ENCODE measurements at places on chromosomes 5 and 9.

GRCh38 chr9:19785230-19785629 lies 3.6 kb downstream of the SLC24A2 start:
- no peak for DNase-seq

DNA sequence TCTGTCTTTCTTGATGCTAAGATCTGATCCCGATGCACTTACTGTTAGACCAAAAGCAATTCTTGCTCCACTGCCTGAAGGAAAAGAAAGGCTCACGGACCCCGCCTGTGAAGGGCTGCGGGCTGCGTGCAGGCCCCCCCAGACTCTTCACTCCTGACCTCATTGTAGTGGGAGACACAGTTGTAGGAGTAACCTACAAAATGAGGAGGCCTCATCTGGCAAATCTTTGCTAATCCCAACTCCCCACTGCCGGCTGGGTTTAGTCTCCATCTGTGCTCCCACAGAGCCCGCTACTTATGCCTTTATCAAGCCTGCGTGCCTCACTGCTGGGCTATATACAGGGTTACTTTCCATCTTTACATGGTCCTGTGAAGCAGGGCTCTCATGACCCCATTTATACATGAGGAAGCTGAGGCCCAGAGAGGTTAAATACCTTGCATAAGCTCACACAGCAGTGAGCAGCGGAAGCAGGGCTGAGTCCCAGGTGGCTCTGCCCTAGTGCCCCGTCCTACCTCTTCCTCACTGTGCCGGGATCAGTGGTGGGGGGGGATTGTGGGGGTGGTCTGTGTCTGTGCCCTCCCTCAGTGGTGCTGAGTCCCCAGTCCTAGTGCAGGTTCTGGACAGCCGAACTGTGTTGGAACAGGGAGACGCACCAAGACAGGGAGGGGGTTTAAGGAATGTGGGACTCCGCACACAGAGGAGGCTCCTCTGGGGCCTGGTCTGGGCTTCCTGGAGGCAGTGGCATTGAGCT lies 43.9 kb upstream of the RNF130 start:
- no peak for DNase-seq

- DNase-seq: no peak
Observed at GRCh38 chr5:154203798-154204578, 13.5 kb downstream of the GALNT10 start.

DNA sequence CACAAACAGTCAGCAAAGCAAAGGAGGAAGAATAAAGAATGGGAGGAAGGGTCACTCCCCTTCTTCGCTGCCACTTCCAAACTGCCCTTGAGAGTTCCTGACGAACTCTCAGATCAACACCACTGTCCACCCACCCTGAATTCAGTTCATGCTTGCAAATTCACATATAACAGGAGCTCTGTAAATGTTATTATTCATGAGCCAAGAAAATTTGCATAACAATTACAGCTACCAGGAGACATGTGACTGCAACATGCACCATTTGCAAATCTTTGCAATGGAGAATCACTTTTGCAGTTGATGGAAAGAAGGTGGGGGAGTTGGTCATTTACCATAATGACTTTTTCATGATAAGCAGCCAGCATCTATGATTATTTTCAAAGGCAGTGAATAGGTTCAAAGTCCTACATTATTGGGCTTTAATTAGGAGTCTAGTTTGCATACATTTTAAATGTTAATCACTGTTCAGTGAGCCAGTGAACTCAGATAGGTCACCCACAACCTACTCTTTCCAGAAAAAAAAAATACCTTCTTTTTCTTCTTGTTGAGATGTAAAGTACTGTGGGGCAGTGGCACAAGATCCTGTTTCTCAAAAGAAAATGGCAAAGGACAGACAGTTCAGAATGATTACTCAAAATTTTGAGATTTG lies 149.7 kb downstream of the CAAP1 start:
- DNase-seq: no peak

- no peak for DNase-seq
Observed at GRCh38 chr9:113477661-113478060, 14.1 kb downstream of the RGS3 start.

GRCh38 chr5:148999741-149000140 lies 63.1 kb downstream of the SH3TC2 start:
- DNase-seq: no peak

DNA sequence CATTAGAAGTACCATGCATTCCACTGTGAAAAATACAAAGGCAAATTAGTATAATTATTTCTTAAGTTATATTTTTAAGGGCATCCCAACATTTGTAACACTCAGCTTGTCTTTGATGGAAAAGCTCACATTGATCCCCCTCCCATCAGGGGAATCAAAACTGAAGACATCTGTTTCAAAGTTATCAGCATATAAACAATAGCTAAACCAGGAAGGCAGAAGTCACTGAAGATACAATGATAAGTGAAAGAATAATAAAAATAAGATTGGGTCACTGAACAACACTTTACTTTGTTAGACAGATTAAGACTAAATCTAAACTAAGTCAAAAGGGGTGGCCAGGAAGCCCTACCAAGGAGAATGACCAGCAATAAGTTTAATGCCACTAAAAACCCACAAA lies 801.9 kb upstream of the ACO1 start:
- no peak for DNase-seq

DNA sequence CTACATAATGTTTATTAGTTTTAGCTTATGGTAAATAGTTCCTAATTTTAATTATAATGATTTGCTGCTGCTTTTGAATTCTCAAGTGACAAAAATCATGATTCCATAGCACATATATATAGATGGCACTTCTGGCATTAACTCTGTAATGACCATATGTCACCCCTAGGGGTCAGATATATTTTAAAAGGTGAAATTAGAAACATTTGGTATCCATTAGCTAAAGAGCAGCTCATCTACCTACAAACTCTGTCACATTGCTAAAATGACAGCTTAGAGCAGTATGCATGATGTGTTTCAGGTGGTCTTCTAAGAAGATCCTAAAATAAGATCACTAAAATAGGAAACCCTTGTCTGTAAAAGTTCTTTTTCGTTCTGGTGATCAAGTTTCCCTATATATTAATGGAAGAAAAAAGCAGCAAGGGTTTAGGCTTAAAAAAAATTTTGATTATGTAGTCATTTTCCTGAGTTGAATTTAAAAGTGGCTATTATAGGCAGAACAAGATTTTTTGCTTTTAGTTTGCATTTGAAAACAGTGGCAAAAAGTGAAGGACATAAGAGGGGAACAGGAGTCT lies 157.7 kb upstream of the POU5F2 start:
- DNase-seq: no peak

DNA sequence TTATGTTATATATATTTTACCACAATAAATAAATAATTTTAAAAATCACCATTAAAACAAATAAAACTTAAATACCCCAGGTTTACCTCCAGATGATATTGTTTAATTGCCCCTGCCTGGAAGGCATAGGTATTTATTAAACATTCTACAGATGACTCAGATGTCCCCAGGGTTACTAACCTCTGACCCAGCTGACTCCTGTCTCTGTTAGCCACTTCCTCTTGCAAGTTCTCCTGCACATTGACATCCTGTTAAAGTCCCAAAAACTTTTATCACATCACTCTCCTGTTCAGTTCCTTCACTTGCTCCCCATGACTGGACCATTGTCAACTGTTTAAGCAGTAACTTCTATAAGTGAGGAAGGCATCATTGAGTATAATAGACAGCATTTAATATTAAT lies 37.0 kb upstream of the RAB3C start:
- DNase-seq: no peak

DNA sequence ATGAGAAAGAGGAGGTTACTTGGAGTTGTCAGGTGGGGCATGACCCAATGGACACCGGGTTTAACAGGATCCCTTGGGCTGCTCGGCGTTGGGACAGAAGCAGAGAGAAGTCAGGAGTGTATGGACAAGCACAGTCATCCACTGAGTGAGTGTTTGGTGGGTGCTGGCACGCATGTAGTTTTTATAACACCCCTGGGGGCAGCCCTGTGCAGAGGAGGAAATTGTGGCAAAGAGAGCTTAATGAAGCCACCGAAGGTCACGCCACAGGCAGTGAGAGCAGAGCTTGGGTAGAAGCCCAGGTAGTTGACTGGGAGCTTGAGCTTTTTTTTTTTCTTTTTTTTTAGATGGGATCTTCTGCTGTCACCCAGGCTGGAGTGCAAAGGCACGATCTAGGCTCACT lies 43.2 kb upstream of the IER5L start:
- DNase-seq: no peak

DNA sequence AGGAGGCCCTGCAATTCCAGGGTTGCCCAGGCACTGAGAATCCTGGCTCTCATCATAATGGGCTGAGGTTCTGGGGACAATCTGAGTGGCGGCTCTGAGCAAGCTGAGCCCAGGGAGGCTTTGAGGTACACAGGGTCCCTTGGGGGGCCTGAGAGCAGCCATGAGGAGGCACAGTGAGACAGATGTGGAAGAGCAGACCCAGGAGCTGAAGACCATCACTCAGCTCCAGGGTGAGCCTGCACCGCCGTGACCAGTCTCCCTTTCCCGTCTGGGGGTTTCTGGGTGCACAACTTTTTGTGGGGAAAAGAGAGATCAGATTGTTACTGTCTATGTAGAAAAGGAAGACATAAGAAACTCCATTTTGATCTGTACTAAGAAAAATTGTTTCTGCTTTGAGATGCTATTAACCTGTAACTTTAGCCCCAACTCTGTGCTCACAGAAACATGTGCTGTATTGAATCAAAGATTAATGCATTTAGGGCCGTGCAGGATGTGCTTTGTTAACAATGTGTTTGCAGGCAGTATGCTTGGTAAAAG lies at the start of gene CCDC183:
Gene CCDC183, plus strand, starts transcription at position 101 of the 537 bp plus-strand sequence. Its CDS starts 60 bp downstream, at position 161.
- no peak for DNase-seq

DNA sequence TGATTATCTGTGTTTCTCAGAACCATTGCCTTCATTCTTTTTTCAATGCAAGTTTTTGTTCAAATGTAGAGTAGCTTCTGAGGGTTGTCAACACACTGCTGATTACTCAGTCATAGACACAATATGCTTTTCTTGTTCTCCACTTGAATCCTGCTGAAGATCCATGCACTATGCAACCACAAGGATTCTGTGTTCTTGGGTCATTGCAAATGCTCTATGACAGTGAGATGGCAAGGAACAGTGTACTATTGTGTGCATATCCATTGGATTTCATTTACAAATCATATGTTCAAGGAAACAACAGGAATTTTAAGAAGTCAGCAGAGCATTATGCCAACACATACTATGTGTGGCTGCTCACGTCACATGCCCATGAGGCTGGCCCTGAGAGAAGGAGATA lies 1590.2 kb downstream of the EFNA5 start:
- DNase-seq: no peak

All from NCI-H510A treated with DMSO at 0.1 percent for 48 hours (cell line).